ENCODE measurements at places on chromosomes 6 and 20.

GRCh38 chr20:35719717-35720116, 20.5 kb downstream of the ROMO1 start:
- DNase-seq = no peak

GRCh38 chr20:30602424-30602823, 655.0 kb upstream of the DEFB115 start:
- DNase-seq = no peak

GRCh38 chr6:33878562-33878961, 74.8 kb upstream of the MLN start:
- DNase-seq = no peak

DNA sequence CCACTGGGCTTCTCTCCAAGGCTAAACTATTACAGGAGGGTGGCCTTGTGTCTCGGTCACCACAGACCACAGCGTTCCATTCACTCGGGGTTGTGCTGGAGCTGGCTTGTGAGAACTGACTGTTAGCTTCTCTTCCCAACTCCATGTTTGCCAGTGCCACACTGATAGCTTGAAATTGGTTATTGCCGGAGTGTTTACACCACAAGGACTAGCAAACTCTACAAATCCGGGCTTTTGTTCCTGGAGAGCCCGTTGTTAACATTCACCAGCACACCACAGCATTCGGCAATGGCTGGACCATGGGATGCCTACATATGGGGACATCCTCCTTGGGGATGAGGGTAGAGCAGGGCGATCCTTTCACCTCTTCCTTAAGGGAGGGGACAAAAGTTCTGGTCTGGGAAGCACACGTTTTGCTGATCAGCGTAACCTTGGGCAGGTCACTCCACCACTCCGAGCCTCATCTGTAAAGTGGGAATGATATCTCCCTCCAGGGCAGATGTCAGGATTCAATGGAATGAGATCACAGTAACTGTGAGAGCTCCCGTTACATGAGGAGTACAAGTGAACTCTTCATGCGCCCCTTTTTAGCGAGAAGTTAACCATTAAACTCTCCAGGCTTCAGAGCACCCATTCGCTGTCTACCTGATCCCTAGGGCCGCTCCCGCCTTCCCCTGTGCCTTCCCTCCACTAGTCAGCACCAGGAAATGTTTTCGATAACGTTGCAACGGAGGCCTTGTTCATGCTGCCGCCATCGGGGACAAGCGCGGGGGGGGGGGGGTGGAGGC, 41.7 kb upstream of the TTPAL start:
- DNase-seq = peak; percentile 80

DNA sequence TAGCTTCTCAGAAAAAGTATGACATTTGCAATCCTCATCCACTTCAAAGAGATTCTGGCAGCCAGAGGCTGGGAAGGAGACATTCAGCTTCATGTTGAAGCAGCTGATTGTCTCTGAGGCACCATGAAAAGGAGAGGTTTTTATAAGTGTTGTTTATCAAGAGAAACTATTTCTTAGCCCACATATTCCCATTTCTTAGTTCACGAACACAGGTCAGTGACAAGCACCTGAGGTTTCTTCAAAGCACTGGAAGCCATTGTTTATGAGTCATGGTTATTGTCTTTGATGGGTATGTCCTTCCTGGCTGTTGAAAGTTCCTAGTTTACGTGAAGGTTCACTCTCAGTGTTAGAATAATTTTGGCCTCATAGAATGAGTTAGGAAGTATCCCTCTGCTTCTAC, 3.0 kb upstream of the DDX43 start:
- DNase-seq = no peak

GRCh38 chr6:115441651-115442050, 619.0 kb downstream of the FRK start:
- DNase-seq = no peak

- no peak for DNase-seq
Measured at GRCh38 chr6:107466062-107466461, 6.7 kb upstream of the PDSS2 start.

DNA sequence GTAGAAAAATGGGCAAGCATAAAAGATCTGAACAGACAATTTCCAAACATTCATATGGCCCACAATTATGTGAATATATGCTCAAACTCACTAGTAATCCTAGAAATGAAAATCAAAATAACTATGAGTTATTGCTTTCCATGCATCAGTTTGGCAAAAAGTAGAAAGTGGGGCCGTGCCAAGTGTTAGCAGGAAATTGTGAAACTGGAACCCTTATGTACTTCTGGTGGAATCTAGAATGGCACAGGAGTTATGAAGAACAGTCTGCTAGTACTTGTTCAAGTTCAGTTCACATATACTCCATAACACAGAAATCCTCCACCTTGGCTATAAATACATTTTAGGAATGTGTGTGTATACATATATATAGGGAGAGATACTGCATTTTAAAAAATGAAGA, 89.8 kb downstream of the EYA2 start:
- no peak for DNase-seq

DNA sequence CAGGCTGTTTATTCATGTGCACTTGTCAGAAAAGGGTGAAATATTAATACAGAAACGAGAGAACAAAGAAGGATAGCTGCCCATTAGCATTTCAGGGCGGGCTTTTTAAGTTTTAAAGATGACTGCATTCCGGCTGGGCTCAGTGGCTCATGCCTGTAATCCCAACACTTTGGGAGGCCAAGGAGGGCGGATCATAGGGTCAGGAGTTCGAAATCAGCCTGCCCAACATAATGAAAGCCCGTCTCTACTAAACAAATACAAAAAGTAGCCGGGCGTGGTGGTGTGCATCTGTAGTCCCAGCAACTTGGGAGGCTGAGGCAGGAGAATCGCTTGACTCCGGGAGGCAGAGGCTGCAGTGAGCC, 130.5 kb downstream of the HFE start:
- DNase-seq = no peak

DNA sequence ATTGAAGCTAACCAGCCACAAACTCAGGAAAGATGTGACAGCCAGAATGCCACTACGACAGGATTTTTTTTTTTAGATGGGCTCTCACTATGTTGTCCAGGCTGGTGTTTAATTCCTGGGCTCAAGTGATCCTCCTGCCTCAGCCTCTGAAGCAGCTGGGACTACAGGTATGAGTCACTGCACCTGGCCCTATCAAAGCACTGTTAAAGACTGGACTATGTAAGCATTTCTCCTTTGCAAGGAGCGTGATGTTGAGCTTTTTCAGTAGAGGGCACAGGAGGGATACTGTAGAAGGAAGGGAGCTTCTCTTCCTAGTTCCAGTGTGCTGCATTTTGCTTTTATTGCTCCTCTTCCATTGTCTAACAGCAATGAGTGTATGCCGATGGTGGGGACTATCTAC, 35.8 kb downstream of the ZBTB9 start:
- DNase-seq = no peak

DNA sequence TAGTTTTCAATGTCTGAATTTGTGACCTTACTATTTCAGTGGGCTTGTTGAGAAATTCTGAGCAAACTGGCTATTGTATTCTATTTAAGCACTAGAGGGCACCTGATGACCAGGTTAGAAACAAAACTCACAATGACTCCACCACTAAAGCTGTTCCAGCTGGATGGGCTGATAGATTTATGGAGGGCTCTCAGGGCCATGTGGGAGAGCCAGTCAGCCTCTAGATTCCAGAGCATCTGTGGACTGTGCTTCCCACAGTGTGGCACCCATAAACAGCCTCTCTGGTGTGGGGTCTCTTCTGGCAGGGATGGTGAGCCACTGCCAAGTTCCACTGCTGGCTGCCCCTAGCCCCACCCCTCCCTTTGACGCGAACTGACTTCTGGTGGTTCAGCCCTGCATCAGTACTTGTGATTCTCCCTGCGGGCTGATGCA, 29.2 kb downstream of the C6orf58 start:
- no peak for DNase-seq

DNA sequence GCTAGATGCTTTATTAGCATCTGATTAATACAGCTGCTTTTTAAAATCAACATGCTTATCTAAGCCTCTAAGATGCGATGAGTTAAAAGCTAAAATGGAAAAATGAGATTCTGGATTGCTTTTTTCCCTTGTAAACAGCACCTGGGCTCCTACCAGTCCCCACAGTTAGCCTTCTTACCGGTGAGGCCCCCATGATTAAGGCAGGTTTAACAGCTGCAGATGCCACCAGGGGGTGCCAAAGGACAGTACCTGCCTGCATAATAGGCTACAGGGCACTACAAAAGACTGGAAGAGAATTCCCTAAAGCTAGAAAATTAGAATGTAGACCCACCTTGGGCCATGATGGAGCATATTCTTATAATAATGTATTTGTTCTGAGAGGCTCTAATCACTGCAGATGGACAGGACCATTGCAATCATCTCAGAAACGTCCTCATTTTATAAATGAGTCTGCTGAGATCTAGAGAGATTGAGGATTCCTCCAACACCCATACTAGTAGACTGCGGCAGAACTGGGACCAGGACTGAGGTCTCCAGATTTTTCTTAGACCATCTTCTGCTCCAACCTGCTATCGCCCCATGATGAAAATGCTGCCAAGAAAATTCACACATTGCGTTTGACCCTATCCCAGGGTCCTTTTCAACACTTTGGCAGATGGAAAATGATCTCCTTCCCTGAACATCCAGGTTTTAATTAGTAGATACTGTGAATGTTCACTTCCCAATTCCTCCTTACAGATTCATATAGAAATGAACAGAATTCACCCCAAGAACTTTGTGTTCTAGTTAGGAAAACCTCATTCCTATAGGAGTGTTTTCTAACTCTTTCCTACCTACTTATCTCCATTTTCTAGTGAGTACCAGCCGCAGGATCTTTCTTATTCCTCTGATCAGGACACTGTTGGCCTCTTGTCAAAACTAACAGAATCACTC, 148.8 kb downstream of the RPS12 start:
- peak; percentile 73 for DNase-seq

- no peak for DNase-seq
Measured at GRCh38 chr6:26383624-26384417, 913 bp downstream of the BTN2A2 start.

DNA sequence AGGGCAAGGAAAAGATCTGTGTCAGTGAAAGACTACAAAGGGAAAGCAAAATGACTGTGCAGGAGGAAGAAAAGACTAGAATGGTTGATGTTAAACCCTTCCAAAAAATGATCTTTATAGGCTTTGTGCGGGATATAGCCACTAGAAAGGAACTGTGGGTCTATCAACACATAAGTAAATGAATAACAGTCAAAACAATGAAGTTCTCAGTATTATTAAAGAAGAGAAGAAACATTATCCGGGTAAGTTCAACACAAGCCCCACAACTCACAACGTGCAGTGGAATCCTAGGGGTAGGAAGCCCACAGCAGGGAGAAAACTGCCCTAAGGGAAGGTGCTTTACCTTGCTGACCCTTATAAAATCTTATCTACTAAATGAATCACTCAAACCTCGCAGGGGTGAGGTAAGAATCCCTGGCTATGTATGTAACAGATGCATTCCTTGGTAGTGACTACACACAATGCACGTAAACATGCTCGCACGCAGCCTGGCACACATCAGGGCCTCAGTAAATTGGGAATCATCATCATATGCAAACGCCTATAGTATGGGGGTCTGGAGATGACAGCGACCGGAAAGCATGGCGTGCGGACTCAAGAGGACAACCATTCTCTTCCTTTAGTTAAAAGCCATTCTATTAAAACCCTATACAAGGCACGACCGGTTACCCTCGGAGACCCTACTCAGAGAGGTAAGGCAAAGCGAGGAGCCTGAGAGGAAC, 11.3 kb downstream of the TFAP2A start:
- no peak for DNase-seq

GRCh38 chr6:148467926-148468325, 125.3 kb downstream of the SASH1 start:
- DNase-seq = no peak

GRCh38 chr20:54456961-54457360, 18.4 kb upstream of the DOK5 start:
- no peak for DNase-seq

DNA sequence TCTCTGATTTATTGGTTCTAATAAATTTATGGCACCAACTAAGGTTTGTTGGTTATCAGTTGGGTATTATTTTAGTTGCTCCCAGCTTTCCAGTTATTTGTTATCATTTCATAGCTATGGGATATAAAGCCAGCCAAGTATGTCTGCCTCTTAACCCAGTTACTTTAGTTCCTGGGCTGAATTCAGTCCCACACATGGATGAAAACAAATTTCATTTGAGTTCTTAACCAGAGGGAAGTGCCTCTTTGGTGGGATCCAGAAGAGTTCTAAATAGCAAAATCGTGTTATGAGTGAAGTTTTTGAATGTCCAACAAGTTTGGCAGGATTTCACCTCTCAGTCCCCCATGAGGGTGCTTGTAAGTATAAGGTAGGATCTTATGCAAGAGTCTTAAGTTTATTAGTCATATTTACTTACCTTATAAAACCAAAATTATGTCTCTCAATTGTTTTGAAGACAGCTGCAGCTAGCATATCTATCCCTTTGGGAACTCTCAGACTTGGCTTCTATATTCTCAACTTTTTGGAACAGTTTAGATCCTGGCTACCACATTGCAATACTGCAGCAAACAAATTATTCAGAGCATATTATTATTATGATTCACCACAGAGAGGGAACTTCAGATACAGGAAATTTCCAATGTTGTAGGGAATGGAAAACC, 683.6 kb downstream of the BCKDHB start:
- DNase-seq = no peak

- no peak for DNase-seq
Measured at GRCh38 chr6:144781836-144782235, 496.7 kb downstream of the UTRN start.

- DNase-seq = no peak
Measured at GRCh38 chr20:8428988-8429387, 296.9 kb downstream of the PLCB1 start.

- no peak for DNase-seq
Measured at GRCh38 chr6:5814901-5815300, 191.8 kb downstream of the NRN1 start.

DNA sequence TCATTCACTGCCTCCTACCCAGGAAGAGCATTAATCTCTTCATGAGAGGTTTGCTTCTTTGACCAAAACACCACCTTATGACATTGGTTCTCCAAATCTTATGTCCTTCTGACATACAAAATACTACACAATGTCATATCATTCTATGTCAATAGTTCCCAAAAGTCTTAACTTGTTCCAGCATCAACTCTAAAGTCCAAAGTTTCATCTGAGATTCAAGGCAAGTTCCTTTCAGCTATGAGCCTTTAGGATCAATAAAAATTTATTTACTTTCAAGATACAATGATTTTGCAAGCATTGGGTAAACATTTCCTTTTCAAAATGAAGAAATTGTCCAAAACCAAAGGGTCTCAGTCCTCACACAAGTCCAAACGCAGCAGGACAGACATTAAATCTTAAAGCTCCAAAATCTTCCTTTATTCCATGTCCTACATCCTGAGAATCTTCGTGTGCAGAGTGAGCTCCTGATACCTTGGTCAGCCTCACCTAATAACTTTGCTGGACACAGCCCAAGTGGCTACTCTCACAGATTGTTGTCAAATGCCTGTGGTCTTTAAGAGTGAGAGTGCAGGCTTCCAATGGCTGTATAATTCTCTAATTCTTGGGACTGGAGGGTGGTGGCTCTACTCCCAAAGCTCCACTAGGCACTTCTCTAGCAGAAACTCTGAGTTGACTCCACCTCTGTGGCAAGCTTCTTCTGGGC, 1668.2 kb downstream of the HACE1 start:
- DNase-seq = no peak

Measured in left lobe of liver (tissue), 2 donors.